C1 segment of cervical spinal cord (tissue), 14 donors: ENCODE measurements at places on chromosomes 2 and 18.

- no peak for DNase-seq
These were observed 101.0 kb upstream of the CERS6 start for GRCh38 chr2:168355121-168355520.

DNA sequence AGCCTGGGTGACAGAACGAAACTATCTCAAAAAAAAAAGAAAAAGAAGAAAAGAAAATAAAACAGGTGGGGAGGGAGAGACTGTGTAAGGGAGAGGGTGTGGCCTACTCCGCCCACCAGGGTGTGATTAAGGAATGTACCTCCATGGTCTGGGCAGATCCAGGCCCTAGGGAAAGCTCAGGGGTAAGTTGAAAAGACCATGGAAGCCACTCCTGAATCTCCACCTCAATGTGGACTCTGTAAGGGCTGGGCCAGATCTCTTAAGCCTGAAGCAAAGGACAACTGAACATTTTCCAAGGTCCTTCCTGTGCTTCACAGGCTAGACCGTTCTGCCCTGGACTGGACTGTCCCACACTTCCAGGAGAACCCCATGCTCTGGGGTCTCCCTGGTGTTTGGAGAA, 9.7 kb upstream of the ATG16L1 start:
- DNase-seq, result no peak

DNA sequence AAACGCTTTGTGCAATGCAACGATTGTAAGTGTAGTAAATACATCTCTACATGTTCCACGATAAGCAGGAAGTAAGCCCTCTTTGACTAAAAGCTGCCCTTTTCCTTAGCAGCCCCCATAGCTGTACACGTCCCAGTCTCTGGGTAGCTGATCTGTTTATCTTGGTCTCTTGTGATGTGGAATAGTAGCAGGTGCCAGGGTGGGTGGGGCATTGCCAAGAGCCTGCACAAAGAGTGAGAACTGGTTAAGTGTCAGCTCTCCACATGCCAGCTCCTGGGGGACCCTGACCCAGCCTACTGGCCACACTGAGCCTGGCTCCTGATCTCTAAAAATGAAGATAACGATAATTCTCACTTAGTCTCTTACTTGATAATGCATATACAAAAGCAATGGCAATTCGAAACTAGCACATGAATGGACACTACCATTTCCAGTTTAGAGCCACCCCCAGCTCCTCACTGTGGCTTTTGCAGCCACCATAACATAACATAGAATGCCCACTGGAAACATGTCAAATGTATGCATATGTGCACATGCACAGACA, 92.3 kb downstream of the MYT1L start:
- DNase-seq, result no peak

GRCh38 chr2:221551864-221552263, 20.2 kb downstream of the EPHA4 start:
- DNase-seq, result no peak

- no peak for DNase-seq
These were observed 129.4 kb upstream of the CXCR4 start for GRCh38 chr2:136247204-136247950.

DNA sequence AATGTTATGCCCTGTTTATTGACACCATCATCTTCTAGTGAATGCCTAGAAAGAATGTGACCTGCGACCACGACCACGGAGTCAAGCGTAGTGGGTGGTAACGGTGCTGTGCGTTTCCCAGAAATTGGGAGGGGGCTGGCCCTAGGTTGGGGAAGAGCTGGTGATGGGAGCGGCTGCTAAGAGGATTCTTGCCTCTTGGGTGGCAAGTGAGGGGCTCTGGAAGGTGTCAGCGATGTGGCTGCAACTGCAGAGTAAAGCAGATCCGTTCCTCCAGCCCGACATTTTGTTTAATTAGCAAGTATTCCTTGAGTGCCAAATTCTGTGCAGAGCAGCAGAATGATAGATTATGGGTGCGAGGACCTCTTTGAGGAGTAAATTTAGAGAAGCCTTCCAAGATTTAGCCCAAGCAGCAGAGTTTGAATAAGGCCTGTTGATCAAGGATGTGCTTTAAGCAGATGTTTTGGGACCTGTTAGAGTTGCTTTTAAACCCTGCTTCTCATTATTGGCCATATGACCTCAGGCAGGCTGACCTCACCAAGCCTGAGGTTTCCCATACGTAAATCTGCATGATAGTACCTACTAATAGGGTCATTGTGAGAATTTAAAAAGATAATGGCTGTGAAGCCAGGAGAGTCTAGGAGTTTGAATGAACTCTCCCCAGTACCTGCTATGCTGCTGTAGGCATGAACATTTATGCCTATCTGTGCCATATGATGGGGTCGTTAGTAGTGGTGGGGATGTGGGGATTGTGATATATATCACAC, 287.7 kb downstream of the PTGR3 start:
- no peak for DNase-seq

- DNase-seq, result no peak
These were observed 11.4 kb downstream of the FLACC1 start for GRCh38 chr2:201345625-201346213.

DNA sequence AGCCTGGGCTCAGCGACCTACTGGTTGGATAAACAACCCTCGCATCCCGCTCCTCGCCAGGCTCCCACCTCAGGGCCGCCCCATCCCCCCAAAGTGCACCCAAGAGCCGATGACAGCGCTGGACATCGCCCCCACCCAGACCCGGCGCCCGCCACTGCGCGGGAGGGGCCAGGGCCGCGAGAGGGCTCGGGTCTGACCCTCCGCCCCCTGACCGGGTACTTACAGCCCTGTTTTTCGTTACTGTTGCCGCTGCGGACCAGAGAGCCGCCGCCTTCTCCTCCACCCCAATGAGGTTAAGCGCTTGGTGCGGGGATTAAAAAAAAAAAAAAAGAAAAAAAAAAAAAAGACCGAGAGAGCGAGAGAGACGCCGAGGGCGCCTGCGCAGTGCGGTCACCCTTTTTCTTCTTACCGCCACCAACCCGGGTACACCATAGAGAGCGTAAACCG, at the start of gene CLASP1:
TSS of gene CLASP1 (minus strand) at position 314 of the 447 bp plus-strand sequence. CDS start 43,567 bp downstream, outside the sequence.
- no peak for DNase-seq

DNA sequence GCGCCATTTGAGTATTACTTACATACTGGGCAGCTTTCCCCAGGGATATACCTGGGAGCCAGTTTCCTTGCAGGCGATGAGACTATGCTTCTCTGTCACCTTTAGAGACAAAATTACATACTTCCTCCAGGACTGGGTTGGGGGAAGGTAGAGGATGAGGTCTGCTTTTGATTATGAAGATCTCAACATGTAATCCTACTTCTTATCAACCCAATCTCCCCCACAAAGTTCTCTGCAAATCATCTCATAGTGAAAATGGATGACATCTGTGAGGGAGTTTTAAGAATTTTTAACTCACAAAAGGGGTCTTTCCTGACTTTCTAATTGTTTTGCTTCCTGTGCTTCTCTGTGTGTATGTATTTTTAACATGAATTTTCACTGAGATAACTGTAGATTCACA, 81.9 kb downstream of the TMEM131 start:
- DNase-seq, result no peak

- no peak for DNase-seq
These were observed 169.1 kb downstream of the LAMA1 start for GRCh38 chr18:6948281-6949055.

DNA sequence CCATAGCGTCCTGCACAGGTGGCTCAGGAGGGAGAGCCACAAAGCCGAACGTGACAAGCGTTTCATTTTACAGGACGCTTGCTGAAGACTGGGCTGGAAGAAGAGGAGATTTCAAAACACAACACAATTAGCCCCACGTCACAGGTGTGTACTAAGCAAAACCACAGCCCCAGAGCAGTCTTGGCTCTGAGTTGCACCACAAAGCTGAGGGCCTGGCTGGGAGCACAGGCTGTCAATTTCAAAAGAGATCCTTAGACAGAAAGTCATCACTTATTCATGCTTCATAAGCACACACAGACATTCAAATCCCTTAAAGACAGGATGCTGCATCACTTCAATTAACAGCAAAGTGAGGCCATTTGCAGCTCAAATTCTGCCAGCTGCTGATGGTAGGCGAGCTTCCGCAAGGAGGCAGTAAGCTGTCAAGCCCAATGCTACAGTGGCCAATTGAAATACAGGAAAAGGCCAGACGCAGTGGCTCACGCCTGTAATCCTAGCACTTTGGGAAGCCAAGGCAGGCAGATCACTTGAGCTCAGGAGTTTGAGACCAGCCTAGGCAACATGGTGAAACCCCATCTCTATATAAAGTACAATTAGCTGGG, 79.6 kb downstream of the SKA1 start:
- DNase-seq, result no peak

GRCh38 chr2:194822657-194823056, 834.4 kb upstream of the SLC39A10 start:
- DNase-seq, result no peak

DNA sequence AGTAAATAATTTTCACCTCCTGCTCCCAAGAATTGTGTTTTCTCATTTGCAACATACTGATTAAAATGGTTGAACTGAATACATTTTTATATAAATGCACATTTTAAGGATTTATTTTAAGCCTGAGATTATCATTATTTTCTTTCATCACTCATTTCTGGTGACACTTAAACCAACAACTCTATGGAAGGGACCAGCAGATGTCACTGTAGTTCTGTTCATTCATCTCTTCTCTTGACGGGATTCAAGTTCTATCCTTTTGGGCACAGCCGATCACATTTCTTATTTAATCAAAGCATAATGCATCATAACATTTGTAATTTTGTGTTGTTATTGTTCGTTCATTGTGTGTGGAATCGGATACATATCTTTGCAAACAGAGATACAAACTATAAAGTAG, 417.9 kb downstream of the HRH4 start:
- DNase-seq, result no peak

- no peak for DNase-seq
These were observed 6.4 kb downstream of the MARS2 start for GRCh38 chr2:197711578-197711977.

DNA sequence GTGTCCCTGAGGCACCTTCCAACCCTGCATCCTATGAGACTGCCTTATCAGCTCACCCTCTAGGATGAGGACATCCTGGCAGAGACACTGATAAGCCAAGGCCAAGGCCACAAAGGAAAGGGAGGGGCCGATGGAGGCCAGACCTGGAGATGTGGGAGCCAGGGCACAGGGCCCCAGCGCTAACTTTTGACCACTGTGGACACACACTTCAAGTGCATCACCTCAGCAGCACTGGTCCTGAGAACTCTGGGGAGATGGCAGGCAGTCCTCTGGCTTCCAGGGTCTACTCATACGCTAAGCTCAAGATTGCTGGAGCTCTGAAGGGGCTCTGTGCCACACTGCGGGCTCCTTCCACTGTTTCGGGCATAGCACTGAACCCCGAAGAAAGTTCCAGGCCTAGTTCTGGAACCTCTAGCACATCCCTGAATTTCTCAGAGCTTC, 100.2 kb upstream of the ID2 start:
- no peak for DNase-seq

DNA sequence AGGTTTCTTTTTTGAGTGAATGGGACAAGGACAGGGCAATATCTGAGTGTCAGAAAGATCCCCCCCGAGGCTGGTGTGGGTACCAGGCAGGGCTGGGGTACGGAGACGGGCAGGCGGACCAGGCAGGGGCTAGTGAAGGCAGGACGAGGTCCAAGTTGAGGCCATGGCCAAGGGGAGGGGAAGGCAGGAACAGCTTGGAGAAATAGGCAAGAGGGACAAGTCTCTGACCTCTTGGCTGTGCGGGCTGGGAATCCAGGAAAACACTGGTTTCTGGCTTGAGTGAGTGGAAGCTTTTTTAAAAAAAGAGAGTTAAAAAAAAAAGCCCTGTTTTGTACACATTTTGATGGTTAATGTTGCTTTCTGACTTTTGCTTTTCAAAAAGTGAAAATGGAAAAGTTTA, 30.3 kb downstream of the ASAP2 start:
- no peak for DNase-seq

DNA sequence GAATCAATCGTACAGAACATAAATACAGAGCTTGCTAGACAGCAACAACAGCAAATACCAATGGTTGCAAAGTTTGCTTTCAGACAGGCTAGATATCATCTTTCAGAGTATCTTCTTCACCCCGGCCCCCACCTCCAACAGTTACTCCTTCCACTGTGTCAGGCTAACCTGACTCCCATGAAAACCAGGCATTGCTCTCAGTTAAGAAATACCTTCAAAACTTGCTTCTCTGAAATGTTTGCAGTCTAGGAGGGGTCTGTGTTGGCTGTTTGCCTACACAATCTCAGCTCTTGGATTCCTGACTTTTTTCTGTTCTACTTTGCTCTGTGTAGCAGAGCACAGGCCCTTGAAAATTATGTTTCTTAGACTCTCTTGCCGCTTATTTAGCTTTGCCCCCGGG, 599.5 kb upstream of the SYT4 start:
- DNase-seq, result no peak

DNA sequence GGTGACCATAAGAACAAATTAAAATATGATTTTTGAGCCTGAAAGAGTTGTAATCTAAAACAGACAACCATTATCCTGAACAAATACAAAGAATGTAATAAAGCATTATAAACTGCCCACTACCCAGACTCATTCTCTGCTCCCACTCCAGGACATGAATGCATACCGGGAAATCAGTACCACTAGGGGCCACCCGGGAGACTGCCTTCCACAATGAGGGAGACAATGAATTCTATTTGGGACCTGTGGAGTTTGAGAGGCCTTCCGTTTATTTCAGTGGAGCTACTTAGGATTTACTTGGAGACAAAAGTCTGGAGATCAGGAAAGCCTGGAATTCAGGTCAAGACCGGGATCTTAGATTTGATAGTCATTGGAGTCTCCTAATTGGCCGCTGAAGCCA, 50.0 kb downstream of the NAB1 start:
- no peak for DNase-seq

GRCh38 chr2:177241711-177242120, 22.8 kb downstream of the NFE2L2 start:
- DNase-seq, result no peak

DNA sequence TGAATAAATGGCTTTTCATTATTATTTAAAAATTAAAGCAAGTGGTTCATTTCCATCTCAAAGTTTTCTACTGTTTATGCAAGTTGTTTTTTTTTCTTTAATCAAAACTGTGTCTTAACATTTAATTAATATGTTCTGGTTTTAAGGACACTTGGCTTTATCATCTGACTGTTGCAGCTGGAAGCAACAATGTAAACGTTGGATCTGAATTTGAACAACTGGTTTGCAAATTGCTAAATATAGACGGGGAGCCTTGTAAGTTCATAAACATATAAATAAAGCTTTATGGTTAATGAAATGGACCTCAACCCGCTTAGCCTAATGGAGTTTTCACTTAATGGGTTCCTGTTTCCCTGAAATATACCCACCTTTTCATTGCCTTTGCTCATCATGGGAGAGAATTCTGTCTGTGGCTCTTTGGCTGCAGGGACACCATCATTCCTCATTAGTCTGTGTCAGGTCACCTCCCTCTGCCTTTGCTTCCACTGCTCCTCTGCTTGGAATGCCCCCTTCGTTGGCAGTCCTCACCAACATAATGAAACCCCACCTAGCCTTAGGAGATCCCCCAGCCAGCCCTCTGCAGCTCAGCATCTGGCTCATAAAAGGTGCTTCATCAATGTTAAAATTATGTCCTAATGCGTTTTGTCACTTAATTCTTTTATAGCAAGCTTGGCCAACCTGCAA, 44.2 kb upstream of the DYNC2LI1 start:
- DNase-seq, result no peak
